ENCODE measurements at places on chromosomes 7 and 10.

DNA sequence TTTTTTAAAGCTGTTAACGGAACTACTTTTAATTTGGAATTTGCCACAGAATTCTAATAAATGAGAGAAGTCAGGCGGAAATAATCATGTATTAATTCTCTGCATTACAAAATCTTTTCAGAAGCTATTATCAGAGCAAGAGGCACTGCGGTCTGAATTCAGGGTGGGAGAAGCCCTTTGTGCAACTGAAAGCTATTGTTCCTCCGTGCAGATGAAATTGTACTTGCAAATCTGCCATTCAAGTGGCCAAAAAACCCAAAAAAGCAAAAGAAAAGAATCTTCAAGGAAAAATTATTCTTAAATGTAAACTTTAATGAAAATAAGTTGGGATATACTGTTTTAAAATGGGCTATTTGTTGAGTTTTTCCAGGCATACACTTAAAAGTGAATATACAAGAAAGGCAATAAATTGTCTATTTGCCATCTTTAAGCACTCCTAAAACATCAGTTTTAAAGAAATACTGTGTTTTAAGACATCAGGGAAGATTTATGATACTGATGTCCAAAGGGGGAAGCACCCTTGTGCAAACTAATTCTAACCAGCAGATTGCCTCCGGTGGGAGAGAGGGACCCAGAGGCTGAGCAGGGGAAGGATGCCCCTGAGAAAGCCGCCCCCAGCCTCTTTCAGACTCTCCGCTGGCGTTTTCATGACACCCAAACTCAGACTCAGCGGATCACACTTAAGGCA, 351.2 kb downstream of the DNAJB6 start:
- no peak for DNase-seq

GRCh38 chr7:106614751-106615150, 46.2 kb downstream of the CCDC71L start:
- no peak for DNase-seq

DNA sequence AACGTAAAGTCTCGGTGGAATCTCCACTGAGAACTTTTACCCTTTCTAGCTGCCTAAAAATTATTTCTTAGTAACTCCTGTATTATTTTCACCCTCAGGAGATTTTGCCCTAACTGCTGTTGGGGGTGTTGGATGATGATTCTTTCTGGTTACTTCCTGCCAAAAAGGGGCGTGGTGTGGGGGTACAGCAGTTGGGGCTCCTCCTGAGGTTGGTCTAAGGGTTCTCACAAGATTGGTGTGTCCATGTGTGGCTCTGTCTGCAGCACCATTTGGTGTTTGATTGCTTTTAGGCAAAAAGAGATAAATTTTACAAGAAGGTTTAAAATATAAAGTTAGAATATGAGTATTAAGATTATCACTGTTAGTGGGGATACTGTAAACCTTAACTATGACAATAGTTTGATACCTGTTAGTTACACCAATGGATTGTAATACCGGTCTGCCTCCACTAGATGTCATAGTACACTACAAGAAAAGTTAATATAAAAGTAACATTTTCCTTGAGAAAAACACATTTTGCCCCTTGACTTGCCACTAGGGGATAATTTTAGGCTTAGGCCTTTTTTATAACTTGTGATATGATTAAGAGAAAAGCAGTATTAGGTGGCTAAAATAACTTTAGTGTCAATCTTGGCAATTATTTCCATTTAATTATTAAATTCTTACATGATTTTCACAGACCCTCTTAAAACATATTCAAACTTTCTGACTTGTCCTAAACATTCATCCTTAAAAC, 928.7 kb downstream of the IPMK start:
- DNase-seq = no peak

DNA sequence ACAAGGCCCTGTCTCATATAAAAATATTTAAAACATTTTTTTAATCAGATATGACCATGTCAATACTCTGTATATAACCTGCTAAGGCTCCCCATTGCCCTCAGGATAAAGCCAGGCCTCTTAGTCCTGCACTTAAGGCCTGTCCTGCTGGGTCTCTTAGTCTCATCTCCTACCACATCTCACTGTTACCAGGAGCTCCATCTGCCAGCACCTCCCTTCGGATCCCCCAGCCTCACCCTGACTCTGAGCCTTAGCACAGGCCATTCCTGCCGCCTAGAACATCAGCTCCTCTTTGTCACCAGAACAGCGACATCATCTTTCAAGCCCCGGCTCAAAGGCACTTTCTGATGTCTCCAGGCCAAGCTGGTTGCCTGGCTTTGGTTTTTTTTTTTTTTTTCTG, 25.7 kb upstream of the GTF2IRD1 start:
- no peak for DNase-seq

GRCh38 chr7:102842284-102842683, 70.5 kb upstream of the LRRC17 start:
- DNase-seq = no peak

- DNase-seq = no peak
Measured at GRCh38 chr7:151503902-151504714, 15.6 kb downstream of the RHEB start.

GRCh38 chr10:110310741-110311140, 6.0 kb upstream of the SMNDC1 start:
- no peak for DNase-seq

DNA sequence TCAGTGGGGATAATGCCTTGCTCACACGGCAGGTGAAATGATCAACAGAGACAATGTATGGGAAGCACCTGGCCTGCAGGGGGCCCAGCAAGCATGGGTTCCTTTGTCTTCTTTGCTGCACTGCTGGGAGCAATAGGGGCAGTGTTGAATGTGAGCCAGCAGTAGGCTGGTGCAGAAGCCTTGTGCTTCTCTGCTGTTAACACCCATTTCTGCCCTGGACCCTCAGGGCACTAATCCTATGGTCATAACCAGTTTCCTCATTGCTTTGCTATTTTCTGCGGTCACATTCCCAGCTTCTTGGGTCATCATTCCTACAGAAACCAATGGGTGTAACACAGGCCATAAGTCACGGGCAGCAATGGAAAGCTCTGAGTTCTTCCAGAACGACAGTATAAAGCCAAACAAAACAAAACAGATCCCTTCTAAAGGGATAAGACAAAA, 10.9 kb upstream of the LGI1 start:
- peak; percentile 90 for DNase-seq

- DNase-seq = no peak
Measured at GRCh38 chr10:116254422-116255155, 18.4 kb downstream of the GFRA1 start.

- no peak for DNase-seq
Measured at GRCh38 chr7:34160261-34160752, 255.0 kb downstream of the BMPER start.

DNA sequence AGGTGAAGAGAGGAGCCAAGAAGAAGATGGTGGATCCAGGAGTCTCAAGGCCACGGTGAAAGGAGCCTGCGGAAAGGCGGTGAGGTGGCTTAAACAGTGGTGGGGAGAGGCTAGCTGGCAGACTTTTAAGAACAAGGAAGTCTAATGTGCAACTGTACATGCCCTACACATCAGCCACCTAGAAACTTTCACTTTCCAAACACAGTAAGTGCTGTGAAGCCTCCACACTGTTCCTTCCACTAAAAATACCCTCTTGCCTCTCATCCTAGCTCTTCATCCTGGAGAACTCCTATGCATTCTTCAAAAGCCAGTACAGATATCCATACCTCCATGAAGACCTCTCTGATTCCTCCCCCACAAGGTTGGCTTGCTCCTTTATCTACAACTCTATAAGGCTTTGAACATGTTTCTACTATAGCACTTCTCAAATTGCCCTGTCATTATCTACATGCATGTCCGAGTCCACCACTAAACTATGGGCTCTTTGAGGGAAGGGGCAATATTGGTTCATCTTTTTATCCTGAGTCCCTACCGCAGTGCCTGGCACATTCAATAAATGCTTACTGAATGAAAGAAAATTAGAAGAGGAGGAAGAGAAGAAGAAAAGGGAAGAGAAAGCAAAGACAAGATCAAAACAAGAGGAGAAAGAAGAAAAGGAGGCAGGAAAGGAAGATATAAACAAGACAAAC, 54.2 kb downstream of the DNAJC12 start:
- DNase-seq = no peak

DNA sequence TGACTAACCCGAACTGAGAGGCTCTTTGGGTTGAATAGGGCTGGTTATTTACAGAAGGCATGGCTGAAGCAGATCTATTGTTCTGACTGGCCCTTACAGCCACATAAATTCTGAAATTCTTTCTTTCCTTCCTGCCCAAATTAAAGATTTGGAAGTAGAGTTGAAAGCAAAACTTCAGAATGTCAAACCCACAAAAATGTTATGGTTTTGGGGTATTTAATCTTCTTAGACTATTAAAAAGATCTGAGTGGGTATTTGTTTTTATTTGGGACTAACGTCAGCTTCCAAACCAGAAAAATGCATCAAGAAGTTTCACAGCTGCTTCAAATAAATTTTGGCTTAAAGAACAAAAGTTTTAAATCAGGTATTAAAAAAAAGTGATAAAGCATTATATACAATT, 124.5 kb downstream of the AHR start:
- no peak for DNase-seq

DNA sequence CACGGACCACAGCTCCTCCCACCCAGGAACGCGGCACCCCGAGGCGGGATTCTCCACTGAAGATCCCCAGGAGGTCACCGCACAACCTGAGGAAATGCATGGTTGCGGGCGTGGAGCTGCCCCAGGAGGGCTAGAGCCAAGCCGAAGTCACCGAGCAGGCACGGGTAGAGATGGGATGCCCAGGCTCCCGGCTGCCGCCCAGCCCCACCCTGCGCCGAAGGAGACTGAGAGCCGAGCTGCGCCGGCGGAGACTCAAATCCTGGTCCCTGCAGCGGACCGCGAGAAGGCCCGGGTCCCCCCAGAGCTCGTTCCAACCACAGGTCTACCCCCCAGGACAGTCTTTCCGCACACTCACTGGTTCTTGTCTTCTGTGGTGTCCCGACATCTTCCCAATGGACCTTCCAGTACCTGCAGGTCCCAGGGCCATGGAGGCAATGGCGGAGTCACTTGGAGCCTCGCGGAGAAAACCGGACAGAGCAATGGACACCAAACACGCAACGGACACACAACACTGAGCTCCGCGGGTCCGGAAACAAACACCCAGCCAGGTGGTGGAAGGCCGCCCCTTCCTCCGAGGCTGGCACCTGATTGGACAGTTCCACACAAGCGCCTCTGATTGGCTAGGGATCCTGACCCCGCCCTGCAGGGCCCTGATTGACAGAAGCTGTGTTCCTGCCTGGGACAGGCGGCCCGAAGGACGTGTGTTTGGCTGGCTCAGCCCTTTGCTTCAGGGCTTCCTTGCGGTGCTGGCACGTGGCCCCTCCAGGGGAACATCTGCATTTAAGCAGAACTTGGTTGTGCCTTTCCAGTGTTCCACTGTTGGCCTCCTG, 331.9 kb upstream of the NUPR2 start:
- DNase-seq = peak; percentile 89

DNA sequence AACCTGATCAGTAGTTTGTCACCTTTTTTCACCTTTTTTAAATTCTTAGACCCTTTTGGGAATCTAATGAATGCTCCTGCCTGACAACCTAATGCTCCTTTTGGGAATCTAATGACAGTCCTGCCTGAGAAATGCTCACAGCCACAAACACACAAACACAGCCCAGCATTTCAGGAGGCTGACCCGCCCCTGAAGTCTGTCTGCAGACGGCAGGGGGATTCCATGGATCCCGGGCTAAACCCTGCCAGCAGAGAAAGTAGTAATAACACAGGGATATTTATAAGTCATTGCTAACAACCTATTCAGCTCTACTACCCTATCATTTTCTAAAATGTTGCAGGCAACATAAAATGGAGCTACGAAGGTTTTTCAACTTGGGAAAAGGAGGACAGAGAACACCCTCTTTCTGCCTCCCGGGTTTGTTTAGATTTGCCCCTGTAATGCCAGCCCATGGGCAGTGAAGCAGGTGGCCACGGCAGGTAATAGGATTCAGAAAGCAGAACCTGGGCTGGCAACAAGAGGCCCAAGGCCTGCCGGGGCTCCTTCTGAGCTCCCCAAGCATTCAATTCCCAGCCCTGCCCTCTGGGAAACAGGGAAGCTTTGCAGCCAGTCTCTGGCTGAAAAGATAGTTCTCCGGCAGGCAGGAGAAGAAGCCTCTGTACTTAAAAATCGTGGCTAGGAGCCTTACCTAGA, 65.2 kb downstream of the CREB3L2 start:
- no peak for DNase-seq

GRCh38 chr7:4319280-4319679, 362.8 kb upstream of the FOXK1 start:
- no peak for DNase-seq

GRCh38 chr7:96034940-96035727, 262.8 kb downstream of the DYNC1I1 start:
- DNase-seq = no peak

DNA sequence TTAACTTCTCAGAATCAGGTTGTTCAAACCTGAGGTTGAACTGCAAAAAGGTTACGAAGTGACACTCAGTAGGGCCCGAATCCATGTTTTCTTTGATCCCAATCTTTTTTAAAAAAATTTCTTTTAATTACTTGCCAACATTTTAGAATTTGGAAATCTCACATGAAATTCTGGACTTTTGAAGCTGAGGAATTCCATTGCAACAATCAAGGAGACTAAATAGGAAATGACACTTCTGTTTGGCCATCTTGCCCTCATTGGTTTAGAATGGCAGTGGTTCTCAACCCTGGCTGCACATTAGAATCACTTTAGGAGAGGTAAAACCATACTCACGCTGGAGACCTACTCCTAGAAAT, 471 bp upstream of the TOMM7 start:
- DNase-seq = no peak

- DNase-seq = no peak
Measured at GRCh38 chr10:6647811-6648526, 67.9 kb upstream of the PRKCQ start.

DNA sequence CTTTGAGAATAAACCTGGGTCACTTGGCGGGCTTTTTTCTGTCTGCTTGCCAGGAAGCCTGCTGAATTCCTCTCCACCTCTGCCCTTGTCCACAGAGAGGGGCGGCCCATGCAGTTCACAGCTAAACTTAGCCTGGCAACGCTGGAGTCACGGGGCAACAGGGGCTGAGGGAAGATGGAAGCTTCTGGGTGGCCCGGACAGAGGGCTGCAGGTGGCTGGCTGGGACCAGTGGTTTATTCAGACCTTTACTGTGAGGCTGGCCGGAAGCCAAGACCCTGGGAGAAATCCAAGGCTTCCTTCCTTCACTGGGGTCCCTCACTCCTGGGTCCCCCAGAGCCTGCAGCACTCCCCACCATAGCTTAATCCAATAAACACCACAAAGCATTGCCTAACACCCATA, 17.0 kb downstream of the ITPRIP start:
- DNase-seq = no peak

DNA sequence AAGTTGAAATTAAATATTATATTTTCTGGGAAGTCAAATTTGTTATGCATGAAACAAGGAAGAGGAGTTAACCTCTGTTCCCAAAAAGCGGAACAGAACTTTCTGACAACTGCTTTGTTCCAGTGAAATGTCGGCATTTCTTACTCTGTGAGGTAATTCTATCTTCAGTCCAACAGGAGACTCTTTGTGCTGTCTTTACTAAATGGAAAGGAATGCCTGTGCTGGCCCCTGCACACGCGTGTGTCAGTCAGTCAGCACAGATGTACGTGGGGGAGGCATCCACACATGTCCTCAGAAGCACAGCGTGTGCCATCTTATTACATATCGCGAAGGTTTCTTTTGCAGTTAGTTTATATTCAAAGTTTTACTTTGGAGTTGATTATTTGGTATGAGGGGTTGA, 37.5 kb downstream of the NET1 start:
- DNase-seq = no peak

GRCh38 chr7:115009139-115009538, 87.2 kb downstream of the MDFIC start:
- no peak for DNase-seq

All from HS-27A (cell line).